ENCODE measurements at places on chromosomes 12 and 14. TPM values are rescaled to one million over a fixed set of nuclear protein-coding genes. Genes with fewer than 3 reads are reported as not detected.

GRCh38 chr12:15234011-15234410 lies 12.8 kb upstream of the RERG start:
- peaks cover 4% of the 10 kb centered on the region for H3K4me1 ChIP-seq
- H3K4me3 ChIP-seq = no peak overlapping the region
- no peaks in the 10 kb centered on the region for H3K27me3 ChIP-seq
- no peaks in the 10 kb centered on the region for H3K36me3 ChIP-seq
- no peak for DNase-seq

Gene VRTN
- 4.3 TPM for total RNA-seq

Gene CACNA1C
- total RNA-seq = 11.1 TPM

Gene CHMP4A
- total RNA-seq = 34.3 TPM

Measured in endothelial cell (in vitro differentiated cells).